GM04503 (cell line): ENCODE measurements at places on chromosomes 4 and X.

GRCh38 chrX:136028383-136028984 is 43.2 kb downstream of the SLC9A6 start:
- peak; percentile 39 for DNase-seq

DNA sequence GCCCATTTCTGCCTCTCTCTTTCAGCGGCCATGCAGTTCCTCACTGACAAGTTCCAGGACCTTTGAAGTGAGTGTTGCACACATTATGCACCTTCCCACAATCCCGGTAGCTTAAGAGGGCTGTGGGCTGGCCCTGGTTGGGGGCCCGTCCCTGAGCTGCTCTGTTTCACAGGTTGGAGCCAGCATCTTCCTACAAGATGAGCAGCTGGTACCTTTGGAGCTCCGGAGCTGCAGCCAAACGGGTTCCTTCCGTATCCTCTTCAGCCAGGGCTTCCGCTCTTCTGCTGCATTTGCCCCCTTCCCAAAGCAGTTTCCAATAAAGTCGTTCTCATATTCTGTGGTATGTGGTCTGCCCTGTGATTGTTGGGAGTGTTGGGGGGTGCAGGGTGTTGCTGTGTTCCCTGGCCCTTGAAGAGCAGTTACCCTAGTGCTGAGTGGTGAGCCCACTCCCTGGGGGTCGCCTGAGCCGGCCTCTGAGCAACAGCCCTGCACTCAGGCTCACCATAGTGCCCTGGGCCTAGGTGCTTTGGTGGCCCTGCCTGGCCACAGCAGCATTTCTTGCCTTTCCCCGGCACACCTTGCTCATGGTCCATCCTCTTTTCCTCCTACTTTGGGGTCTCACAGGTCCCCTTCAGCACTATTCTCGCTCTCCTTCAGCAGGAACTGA is 60.4 kb downstream of the CXorf49B start:
- DNase-seq, result no peak

GRCh38 chr4:97910005-97910404 is 233.3 kb downstream of the STPG2 start:
- no peak for DNase-seq

GRCh38 chrX:152343306-152343705 is 107.8 kb downstream of the GABRA3 start:
- DNase-seq, result no peak

DNA sequence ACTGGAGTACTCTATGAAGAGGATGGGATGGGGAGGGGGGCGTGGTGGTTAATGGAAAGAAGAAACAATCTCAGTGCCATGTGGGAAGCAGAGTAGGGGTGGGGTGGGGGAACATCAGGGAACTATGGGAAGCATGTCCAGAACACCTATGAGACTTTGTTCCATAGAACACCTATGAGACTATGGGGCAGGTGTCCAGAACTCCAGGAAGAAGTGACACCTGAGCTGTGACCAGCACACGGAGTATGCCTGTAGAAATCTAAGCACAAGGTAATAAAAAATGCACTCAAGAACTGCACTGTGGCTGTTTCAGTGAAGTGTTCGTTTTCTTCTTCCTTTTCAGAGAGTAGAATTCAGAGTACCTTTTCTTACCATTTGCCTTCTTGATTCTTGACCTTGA is 704.8 kb upstream of the TENM3 start:
- no peak for DNase-seq

- no peak for DNase-seq
Observed at GRCh38 chr4:3287972-3288570, 4.8 kb upstream of the RGS12 start.

- peak; percentile 70 for DNase-seq
Observed at GRCh38 chrX:113384628-113385027, 544.0 kb upstream of the AMOT start.

GRCh38 chr4:124953061-124953460 is 240.5 kb upstream of the ANKRD50 start:
- peak; percentile 34 for DNase-seq

- no peak for DNase-seq
Observed at GRCh38 chr4:168522829-168523489, 26.1 kb downstream of the PALLD start.

DNA sequence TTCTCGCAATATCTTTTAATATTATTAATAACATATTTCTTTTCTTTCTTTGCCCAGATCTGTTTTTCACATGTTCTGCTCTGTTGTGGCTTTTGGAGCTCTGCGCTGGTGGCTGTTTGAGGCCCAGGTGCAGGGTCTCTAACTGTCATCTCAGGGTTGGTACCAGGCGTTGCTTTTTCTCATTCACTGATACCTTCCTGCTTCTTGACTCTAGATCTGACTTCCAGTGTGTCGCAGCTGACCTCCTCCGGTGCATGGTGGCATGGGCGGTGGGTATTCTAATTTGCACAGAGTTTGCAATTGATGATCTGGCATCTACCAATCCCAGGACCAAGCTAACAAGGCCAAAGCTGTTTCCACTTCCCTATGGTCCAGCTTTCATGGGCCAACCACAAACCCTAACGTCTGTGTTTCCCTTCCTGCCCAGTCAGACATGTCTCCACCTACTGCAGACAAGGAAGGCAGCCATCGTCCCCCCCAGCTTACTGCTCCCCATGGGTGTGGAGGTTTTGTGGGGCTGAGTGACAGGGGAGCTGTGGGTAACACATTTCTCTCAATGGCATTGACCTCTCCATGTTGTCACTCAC is 25.2 kb downstream of the LETM1 start:
- DNase-seq, result no peak

DNA sequence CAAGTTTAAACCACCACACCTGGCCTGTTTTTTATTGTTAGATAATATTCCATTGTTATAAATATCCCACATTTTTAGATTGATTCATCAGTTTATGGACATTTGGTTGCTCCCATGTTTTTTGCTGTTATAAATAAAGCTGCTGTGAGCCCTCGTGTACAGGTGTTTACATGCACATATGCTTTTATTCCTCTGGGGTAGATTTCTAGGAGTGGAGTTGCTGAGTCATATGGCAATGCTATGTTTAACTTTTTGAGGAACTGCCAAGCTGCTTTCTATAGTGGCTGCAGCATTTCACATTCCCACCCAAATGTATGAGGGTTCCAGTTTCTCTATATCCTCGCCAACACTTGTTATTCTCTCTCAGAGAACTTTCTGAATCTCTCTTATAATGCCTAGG is 90.5 kb downstream of the TBL1X start:
- no peak for DNase-seq

DNA sequence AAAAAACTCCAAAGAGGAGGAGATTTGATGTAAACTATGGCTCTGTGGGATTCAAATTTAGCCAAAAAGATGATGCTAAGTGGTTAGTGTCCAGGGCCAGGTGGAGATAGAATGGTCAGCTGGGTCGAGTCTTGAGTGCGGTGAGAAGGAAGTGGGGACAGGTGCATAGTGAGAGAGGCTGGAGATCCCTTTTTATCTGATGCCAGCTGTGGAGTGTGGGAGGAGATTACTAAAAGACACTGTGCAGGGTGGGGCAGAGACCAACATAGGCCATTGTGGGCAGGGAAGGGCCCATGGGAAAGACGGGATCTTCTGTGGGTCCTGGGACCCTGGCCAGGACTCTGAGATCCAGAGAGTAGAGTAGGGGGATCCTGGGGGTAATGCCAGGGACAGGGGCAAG is 34.6 kb upstream of the LEF1 start:
- DNase-seq, result no peak

GRCh38 chr4:158169931-158170690 is 2.7 kb downstream of the GASK1B start:
- DNase-seq, result no peak
